ENCODE measurements at places on chromosomes 2 and 18.

DNA sequence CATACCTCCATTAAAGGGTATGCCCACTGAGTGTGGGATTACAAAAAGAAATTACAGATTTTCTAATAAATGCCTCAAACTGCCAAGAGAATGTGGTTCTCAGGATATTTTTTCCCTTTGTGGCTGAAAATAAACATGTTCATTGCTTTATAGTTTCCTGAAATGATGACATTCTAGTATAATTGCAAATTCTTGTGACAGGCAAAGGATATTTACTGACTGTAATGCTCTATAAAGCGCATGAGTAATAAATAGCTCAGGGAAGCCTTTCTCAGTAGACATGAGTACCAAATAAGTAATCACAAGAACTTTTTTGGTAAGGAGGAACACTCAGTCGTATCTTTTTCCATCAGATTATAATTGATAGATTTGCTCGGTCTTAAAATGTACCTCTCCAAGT lies 72.3 kb downstream of the FTCDNL1 start:
- no peak for DNase-seq

- DNase-seq = no peak
Measured at GRCh38 chr2:157880927-157881326, 4.8 kb upstream of the ACVR1 start.

DNA sequence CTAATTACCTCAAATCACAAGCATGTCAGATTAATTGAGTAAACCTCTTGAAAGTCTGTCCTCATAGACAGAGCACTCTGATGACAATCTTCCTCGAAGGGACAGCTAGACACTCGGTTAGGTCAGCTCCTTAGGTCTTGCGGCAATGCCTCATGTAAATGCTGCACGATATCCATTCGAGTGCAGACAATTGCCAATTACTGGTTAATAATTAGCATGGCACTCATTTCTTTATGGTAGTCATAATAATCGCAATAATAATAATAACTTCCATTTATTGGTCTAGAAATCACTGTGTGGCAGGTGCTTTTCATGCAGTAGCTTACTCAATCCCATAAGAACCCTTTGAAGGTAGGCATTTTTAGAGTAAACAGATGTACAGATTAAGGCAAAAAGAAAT lies 44.7 kb upstream of the DSC1 start:
- no peak for DNase-seq

DNA sequence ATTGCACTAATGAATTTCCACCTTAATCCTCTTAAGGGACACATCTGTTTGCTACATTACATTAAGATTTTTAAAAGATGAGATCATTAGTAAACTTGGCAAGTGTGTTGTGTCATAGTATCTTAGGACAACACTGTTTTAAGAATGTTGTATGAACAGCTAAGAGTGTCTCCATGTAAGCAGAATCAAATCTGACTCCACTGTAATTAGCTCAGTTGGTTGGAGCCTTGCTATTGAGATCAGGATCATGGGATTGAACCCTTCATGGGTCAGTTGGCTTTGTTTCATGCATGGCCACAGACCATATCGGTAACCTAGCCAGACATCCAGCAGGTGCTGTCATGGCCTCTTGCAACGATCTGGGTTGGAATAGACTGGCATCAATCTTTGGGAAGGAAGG lies 5.2 kb downstream of the FHOD3 start:
- DNase-seq = no peak

DNA sequence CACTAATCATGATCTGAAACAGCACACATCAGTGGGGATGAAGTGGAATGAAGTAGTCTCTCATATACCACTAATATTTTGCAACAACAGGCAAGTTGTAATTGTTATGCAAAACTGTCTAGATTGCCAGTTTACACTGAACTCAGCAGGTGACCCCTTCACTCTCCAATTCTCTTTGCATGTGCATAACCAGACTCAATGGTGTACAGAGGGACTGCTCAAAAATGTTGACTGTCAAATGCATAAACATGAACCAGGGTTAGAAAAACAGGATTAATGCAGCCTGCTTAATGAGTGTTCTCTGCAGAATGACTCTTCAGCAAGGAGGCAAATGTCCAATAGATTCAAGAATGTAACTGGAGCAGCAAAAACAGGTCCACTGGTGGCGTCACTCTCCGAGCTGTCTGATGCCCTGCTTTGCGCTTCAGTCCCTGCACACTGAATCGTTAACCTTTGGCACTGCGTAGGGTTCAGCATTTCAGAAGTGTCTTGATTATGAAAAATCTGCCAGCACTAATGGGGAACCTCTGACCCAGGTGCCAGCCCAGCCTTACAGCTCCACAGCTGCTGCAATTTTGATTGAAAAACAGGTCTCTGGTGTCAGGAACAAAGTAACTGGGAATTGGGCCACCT lies 209.3 kb downstream of the TDRD15 start:
- DNase-seq = no peak

GRCh38 chr2:8632755-8633154 lies 49.1 kb upstream of the ID2 start:
- DNase-seq = peak; percentile 39

- no peak for DNase-seq
Measured at GRCh38 chr2:158006961-158007719, 94.5 kb upstream of the UPP2 start.

- no peak for DNase-seq
Measured at GRCh38 chr2:159396799-159397198, 110.3 kb upstream of the WDSUB1 start.

- no peak for DNase-seq
Measured at GRCh38 chr2:44548221-44549098, 186.7 kb downstream of the CAMKMT start.

GRCh38 chr2:72036173-72036545 lies 111.5 kb downstream of the CYP26B1 start:
- no peak for DNase-seq

DNA sequence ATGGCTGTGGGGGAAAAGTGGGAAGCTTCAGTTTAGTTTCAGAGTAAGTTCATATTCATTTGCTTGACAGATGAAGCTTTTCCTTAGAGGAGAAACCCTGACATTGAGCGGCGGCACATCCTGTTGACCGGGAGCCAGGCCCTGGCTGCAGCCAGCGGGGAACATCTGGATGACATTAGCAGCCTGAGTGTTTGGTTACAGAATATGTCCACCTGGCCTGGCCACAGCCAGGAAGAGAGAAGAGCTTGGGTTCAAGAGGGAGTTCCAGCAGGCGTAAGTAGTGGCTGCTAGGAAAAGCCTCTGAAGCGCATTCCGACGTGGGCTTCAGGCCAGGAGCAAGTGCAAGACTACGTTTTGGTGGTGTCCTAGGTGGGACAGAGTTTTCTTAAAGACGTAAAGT lies 144.9 kb upstream of the MYCN start:
- no peak for DNase-seq

DNA sequence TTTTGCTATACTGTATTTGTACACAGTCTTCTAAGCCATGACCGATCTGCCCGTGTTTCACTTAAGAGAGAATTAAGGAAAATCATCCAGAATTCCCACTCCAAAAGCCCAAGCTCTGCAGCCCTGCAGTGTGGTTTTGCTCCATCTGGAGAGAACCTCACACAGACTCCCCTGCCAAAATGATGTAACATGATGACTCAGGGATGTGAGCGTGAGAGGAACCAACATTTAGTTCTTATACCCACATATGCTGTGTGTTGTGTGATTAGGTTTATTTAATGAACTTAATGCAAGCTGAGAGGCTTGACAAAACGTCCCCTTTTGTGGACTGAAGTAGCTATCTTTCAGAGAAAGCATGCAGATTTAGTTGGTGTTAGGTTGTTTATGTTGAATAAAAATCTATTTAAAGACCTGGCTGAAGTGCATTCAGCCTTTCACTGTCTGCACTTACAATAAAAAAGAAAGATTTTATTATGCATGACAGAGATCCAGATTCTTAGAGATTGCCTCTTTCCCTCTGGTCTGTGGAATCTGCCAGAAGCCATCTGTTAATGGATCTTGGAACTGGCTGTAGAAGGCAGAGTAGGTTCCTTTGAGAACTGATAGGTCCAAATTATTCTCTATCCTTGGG lies 6.3 kb downstream of the RAB12 start:
- DNase-seq = no peak

DNA sequence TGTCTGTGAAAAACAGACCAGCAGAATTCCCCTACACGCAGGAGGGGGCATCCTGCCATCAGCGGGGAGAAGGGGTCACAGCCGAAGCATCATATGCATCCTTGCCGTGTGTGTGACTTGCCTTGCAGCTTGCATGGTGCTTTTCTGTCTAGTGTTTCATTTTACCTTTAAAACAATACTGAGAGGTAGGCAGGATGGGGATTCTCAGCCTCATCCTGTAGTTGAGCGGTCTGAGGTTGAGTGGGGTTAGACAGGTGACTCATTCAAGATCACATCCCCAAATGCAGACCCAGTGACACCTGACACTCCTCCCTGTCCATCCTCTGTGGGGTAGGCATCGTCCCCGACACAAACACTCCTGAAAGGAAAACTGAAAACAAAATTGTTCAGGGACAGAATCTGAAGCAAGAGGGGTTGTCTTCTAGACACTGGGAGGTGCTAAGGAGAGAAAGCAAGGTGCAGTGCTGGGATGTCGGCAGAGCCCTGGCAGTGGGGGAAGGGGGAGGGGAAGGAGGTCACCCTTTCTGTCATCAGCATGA lies 7.9 kb downstream of the ARL4C start:
- DNase-seq = peak; percentile 78

DNA sequence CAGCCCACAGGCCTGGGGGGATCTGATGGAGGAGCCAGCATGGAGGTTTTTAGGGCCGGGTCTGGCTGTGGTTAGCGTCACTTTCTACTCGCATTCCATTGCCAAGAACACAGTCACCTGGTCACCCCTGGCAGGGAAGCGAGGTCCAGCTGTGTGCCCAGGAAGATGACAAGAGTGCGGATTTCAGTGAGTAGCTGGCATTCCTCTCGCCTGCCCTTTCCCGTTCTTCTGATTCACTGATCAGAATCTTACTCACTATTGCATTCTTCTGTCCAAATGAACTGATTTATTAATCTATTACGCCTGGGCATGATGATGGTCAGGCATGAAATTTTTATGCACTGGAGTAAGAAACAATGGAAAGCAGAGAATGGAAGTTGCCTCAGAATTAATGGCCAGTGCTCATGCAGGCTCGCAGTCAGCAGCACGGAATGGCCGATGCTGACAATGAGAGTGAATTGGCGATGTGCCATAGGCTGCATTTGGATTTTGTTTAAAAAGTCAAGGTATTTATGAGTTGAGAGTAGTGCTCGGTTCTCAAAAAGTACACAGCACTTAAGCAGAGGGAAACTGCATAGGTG lies 76.4 kb upstream of the MGAT5 start:
- no peak for DNase-seq

- DNase-seq = no peak
Measured at GRCh38 chr2:117137371-117137770, 677.1 kb upstream of the DDX18 start.

GRCh38 chr18:48159816-48160215 lies 229.4 kb upstream of the SMAD2 start:
- no peak for DNase-seq

- no peak for DNase-seq
Measured at GRCh38 chr2:96957244-96957643, 29.1 kb downstream of the FAM178B start.

DNA sequence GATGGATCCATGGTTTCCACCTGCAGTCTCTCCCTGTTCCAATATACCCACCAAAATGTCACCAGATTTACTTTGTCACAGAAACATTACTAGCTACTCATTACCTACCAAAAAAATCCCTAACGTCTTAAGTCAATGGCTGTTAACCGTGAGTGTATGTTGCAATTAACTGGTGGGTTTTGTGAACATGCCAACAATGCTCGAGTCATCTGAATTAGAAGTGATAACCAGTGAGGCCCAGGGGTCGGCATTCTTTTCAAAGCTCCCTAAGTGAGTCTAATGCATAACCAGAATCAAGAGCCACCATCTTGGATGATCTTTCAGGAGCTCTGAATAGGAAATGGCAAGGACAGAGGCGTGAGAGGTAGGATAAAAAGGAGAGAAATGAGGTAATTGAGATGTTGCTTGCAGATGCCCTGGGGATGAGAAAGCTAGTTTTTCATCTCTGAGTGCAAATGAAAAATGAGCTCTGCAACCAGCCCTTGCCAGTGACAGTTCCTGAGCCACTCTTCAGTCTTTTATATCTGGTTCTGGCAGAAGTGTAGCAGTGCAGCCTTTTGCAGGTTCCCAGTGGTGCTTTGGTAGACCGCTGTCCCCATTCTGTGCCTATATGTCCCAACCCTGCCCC lies 130.0 kb upstream of the RND3 start:
- DNase-seq = no peak

DNA sequence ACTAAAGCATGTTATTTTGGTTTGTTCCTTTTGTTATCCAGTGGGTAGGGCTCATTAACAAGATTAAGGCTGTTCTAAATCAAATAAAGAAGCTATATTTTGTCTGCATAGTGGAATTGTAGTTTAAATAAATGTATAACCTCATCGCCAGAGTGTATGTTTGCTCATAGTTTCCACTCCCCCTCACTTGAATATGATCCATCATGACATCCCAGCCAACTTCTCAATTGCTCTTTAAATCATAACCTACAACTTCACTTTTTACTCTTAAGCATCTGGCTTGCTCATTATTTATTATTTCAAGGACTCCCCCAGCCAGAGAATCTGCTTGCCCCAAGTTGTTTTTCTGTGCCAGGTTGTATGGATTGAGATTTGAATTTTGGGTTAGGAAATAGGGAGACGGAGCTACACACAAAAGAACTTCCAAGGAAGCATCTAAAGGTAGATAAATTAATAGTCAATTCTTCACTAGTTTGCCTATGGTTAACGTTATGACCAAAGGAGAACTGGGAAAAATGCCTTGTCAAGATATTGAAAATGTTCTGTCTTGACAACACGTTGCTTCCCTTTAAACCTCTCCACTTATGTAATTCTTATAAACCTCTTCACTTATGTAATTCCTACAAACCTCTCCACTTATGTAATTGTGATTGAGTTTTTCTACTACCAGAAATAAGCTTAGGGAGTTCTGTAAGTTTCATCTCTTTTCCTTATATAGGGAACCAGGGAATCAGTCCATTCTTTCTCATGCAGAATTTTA lies 55.4 kb upstream of the UPP2 start:
- no peak for DNase-seq

GRCh38 chr18:9032519-9032918 lies 70.0 kb upstream of the NDUFV2 start:
- DNase-seq = no peak

DNA sequence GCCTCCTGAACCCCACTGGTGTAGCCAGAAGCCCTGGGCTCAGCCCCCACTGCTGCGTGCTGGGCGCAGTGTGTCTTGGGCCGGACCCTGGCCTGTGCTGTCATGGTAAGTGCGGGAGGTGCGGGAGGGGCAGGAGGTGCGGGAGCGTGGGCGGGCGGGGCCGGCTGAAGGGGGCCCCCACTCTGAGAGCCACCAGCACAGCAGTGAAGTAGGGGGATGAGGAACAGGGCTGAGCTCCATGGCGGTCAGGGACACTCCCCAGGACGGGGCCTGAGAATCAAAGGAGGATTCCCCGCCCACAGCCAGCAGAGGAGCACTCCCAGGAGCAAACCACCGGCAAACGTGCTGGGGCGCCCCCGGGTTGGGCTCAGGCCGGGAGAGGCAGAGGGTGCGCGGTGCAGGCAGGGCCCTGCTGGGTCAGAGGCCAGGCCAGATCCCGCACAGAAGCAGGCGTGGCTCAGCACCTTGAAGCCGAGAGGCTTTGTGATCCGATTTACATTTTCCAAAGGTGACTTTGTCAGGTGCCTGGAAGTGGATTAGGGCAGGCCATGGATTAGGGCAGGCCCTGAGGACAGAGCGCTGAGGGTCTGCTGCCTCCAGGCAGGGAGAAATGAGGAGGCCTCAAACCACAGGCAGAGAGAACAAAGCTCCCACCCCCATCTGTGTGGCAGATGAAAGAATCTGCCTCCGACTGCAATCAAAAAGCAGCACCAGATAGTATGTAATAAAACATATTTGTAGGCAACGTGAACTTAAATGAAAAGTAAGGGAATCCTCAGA lies 152.0 kb upstream of the RAB6C start:
- DNase-seq = no peak

Measured in natural killer cell treated with Interleukin-12 subunit alpha and Interleukin-12 subunit beta and Interleukin-15 and Interleukin-18, amount 100 ng/mL, for 72 hours (primary cell).